ENCODE measurements at places on chromosomes 16 and 17.

GRCh38 chr17:3639981-3640596, 3.5 kb downstream of the CTNS start:
- no peak for DNase-seq

GRCh38 chr17:16515933-16516332, 23.9 kb upstream of the LRRC75A start:
- no peak for DNase-seq

GRCh38 chr16:3193221-3194212, 5.5 kb downstream of the OR1F1 start:
- no peak for DNase-seq

DNA sequence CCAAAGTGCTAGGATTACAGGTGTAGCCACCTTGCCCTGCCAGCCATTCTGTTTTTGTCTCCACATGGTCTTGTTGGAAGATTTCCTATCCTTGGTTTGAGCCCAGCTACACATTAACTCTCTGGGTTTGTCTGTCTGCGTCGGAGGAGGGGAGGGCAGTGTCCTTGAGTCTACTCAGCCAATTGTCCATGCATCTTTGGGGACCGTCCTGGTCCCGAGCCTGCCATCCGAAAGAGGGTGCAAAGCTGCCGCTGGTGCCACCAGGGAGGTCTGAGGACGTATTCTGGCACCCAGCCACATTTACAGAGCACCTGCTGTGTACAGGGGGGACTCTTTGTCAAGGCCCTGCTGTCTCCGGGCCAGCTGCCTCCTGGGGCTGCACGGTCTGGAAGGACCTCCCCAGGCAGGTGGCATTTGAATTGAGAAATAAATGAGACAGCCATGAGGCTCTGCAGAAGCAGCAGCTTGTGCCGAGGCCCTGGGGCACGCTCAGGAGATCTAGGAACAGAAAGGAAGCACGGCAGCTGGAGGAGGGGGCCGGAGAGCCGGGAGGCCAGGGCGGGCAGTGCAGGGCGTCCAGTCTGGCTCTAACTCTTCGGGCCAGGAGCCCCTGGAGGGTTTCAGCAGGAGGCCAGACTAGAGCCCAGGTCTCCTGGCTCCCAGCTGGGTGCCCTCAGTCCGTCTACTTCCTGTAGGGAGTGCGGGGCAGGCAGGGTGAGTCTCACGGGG, 1.5 kb downstream of the CYBA start:
- no peak for DNase-seq

GRCh38 chr16:52227851-52228250, 319.1 kb downstream of the TOX3 start:
- DNase-seq = no peak

DNA sequence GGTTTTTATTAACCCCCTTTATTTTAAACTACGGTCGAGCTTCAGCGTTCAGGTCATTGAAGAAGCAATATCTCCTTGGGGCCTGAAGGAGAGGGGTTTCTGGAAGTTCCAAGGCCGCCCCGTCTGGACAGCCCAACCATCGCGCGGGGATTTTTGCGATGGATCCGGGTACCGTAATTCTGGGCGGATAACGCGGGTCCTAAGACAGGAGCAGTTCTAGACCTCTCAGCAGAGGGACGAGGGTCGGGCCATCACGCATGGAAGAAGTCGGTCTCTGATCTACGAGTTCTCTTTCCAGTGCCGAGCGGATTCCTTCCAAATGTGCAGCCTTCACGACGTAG, 3.6 kb downstream of the BORCS6 start:
- DNase-seq = no peak

DNA sequence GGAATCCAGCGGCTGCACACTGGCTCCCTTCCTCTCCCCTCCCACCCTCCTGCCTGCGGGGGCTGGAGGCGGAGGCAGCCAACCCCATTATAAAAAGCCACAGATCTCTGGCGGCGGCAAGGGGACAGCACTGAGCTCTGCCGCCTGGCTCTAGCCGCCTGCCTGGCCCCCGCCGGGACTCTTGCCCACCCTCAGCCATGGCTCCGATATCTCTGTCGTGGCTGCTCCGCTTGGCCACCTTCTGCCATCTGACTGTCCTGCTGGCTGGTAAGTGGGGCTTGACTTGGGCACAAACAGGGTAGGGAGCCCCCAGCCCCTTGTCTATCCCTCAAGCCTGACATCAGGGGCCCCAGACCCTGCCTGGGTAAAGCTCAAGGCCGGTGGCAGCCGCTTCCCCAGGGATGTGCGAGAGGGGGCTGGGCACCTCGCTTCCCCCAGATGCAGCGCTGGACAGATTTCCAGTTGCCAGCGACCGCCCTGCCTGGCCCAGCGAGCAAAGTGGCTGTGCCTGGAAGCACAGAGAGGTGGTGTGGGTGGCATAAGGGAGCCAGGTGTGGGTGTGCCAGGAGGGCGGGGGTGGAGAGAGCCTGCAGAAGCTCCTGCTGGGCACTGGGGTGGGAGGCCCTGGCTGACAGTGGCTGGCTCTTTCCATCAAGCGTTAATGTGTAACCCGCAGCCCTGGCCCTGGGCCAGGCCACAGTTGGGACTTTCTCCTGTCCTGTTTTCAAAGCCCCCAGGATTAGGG, at the start of gene CX3CL1:
Gene CX3CL1, plus strand, starts transcription at position 119 of the 745 bp plus-strand sequence. Its CDS starts 79 bp downstream, at position 198.
- no peak for DNase-seq

- DNase-seq = no peak
Observed at GRCh38 chr17:66965801-66966262, 1.3 kb downstream of the CACNG4 start.

GRCh38 chr17:32646941-32647340, 160.1 kb downstream of the CDK5R1 start:
- no peak for DNase-seq

- DNase-seq = no peak
Observed at GRCh38 chr16:83730812-83731211, 77.0 kb upstream of the HSBP1 start.

- DNase-seq = no peak
Observed at GRCh38 chr16:85278839-85279238, 166.6 kb upstream of the CIBAR2 start.

- no peak for DNase-seq
Observed at GRCh38 chr16:4609200-4610010, 5.3 kb downstream of the UBALD1 start.

- no peak for DNase-seq
Observed at GRCh38 chr16:50887500-50888298, 145.8 kb downstream of the CYLD start.

DNA sequence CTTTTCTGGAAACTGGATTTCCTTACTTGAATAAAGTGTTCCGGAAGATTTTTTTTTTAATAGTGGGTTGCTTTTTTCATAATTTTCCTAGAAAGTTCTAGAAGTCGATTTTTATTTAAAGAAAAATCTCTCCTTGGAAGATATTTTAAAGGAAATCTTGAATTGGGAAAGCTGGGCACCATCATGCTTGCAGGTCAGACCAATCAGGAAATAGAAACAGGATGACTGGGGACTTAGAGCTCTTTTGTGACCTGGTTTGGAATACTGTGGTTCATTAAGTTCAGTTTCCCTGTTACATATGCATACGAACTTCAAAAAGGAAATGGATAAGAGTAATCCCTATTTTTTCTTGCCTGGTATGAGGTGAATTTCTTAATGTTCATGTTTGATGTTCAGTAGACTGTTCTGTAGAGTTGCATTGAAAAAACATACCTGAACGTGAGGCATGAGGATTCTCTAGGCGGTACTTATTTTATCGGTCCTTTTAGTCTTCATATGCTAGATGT, 1.2 kb downstream of the NFATC3 start:
- DNase-seq = no peak

GRCh38 chr17:35666967-35667532, 64.4 kb upstream of the RASL10B start:
- DNase-seq = no peak

DNA sequence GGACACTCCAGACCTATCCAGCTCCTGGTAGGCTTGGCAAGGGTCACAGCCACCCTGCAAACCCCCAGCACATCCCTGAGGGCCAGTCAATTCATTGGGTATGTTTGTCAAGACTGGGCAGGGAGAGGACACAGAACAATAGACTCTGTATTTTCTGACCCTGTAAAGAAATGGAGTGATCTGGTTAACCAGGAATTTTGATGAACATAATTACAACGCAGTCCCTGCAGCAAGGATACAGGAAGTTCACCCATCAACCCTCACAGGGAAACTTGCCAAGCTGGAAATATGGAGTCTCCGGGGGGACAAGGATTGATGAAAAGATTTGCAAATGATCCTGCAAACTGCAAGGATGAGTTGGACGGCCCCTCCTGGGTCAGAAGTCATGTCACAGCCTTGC, 126.1 kb upstream of the RCVRN start:
- DNase-seq = no peak

DNA sequence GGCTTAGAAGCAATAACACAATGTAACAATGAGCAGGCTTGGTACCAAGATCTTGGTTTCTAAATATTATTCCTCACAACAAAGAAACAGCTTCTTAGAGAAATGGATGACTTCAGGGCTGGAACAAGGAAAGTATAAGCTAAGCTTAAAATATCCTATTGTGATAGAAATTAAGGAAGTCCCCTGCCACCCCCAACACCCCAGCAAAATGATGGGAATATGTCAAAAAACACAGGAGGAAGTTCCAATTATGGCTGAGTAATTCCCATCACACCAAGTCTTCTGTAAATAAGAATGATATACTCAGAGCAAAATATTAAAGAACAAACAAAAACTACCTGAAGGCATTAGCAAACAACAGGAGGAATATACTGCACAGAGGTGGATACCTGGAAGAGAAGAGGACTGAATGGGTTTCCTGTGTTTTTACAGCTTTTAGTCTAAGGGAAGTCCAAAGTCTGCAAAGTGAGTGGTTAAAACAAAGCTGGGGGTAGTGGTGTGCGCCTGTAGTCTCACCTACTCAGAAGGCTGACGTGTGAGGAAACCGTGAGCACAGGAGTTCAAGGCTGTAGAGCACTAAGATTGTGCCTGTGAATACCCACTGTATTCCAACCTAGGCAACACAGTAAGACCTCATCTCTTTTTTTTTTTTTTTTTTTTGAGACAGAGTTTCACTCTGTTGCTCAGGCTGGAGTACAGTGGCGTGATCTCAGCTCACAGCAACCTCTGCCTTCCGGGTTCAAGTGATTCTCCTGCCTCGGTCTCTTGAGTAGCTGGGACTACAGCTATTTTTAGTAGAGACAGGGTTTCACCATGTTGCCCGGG, 17.1 kb upstream of the ATP6V0A1 start:
- DNase-seq = no peak

GRCh38 chr17:1203111-1203966, 23.6 kb upstream of the ABR start:
- DNase-seq = no peak
